Pancreas (tissue), 10 donors: ENCODE measurements at places on chromosomes 13 and 19. TPM values are rescaled to one million over a fixed set of nuclear protein-coding genes. Genes with fewer than 3 reads are reported as not detected.

Gene RETN
- total RNA-seq, result not detected

DNA sequence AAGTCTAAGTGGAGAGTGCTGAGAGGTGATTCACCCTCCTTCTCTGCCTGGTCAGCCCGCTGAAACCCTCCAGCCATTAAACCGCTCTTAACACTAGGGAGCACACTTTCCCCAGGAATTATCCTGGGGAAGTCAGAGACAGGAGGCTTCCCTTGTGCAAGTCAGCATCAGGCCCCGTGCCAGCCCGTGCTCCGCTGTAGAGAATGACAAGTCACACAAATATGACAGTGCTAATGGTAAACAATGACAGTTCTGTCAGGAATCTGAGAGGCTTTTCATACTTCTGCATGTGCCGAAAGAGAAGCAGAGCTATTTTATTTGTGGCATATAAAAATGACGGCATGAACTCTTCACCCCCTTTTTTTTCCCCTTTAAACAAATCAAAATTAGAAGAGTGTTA, 816.9 kb upstream of the SLC10A2 start:
- peak; percentile 77 for DNase-seq

DNA sequence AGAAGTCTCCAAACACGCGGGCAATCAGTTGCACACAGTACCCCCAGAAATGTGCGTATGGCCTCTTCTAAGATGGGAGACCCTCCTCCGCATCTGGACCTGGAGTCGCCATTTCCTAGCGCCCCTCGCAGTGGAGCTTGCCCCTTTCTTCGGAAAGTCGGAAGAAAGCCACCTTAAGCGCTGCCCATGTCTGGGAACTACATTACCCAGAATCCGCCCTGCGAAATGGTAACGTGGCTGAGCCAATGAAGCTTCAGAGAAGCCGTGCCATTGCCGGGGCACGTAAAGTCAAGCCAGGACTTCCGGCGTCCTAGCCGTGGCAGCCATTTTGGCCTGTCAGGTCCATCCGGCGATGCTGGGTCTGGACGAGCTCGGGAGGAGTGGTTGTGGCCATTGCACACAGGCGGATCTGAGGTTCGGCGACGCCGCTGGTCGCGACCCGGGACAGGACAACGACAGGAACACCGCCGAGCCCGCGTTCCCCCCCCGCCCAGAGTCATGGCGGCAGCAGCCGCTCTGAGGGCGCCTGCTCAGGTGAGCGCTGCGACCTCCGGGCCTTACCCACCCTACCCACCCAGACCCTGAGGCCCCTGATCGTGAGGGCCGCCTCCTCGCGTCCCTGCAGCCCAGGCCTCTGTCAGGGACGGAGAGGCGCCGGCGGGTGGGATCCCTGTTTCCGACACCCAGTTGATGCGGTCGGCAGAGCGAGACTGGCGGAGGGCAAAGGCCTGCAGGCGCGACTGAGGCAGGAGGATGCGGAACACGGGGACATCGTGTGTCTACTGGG, at the start of gene ZNF586:
ZNF586 (plus strand) TSS at position 332 of the 787 bp plus-strand sequence; CDS start at position 499, 167 bp downstream.
- peak; percentile 83 for DNase-seq

DNA sequence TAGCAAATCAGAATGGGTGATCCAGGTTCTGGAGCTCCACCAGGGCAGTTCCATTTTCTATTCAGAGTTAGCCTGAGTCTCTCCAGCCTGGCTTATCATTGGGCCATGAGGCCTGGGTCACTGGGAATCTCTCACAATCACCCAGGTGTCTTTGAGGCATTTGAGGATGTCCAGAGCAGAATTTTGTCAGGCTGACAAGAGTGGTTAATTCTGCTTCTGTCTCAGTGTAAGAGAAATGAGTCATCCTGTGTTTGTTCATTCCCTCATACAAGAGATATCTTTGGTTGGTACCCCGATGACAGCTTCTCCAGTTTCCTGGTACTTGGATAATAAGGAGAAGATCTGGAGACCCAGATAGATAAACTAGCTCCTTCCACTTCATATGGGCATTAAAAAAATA, 10.4 kb downstream of the ZNF93 start:
- no peak for DNase-seq

- no peak for DNase-seq
Observed at GRCh38 chr19:13804830-13805683, 9.8 kb downstream of the ZSWIM4 start.

- peak; percentile 87 for DNase-seq
Observed at GRCh38 chr19:18428787-18429674, 8.9 kb downstream of the ISYNA1 start.
